ENCODE measurements at places on chromosomes 13 and 19.

DNA sequence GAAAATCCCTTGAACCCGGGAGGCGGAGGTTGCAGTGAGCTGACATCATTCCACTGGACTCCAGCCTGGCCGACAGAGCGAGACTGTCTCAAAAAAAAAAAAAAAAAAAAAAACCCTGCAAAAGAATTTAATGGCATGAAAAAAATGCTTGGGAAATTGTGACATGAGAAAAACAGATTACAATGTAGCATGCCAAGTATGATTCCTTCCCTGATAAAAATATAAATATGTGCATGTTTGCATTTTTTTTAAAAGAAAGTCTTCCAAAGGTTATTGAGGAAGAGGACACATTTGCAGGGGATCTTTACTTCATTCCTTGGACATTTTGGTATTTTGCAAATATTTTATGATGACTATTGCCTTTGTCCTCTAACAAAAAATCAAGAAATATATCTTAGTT, 14.5 kb upstream of the ZBTB32 start:
- no peak for DNase-seq

- DNase-seq, result no peak
Measured at GRCh38 chr19:17473041-17473440, 2.7 kb downstream of the SLC27A1 start.

GRCh38 chr19:33390101-33390907, 16.8 kb downstream of the CEBPG start:
- no peak for DNase-seq

GRCh38 chr13:39881887-39882286, 226.4 kb downstream of the COG6 start:
- DNase-seq, result no peak

DNA sequence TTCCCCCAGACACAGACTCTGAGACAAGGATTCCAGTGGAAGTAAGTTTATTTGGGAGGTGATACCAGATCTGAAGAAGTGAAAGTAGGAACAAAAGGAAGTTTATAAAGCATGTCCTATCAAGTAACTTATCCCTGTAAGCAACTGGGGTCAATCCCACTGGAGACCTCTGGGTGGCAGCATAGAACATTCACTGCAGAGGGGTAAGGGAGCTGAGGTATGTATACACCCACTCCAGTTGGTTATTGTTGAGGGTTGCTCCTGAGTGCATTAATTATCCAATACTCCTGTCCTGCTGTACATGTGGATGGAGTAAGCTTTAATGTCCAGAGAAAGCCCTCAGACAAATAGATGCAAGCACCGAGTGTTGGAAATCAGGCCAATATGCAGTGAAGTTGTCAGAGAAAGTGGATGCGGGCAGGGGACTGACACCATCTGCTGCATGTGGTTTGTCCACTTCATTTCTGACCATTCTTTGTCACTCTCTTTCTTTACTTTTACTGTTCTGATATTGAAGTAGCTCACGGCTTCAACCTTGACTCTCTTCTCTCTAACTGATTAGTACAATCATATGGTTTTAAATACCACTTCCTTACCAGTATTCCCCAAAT, 46.7 kb downstream of the NOTCH3 start:
- DNase-seq, result no peak

DNA sequence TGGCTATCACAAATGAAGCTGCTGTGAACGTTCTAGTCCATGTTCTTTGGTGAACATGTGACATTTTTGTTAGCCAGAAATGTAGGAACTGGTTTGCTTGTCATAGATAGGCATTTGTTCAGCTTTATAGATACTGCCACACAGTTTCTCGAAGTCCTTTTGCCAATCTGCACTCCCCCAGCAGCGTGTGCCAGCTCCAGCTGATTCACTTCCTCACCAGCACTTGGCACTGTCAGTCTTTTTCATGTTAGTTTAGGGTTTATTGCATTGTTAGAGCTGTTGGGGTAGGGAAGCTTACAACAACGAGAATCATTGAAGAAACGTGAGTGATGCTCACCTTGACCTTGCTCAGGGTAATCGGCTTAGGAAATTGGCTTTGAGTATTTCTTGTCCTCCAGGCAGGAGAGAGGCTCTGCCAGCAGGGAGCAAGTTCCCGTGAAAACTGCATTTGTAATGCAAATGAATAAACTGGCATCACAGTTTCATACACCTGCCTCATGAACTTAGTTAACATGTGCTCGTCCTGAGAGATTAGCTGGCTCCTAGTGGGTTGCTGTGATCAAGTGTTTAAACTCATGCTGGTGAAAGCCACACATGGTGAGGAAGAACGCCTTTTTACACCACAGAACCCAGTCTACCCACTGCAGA, 83.9 kb downstream of the ING1 start:
- no peak for DNase-seq

- no peak for DNase-seq
Measured at GRCh38 chr13:21018220-21018619, 43.2 kb downstream of the LATS2 start.

DNA sequence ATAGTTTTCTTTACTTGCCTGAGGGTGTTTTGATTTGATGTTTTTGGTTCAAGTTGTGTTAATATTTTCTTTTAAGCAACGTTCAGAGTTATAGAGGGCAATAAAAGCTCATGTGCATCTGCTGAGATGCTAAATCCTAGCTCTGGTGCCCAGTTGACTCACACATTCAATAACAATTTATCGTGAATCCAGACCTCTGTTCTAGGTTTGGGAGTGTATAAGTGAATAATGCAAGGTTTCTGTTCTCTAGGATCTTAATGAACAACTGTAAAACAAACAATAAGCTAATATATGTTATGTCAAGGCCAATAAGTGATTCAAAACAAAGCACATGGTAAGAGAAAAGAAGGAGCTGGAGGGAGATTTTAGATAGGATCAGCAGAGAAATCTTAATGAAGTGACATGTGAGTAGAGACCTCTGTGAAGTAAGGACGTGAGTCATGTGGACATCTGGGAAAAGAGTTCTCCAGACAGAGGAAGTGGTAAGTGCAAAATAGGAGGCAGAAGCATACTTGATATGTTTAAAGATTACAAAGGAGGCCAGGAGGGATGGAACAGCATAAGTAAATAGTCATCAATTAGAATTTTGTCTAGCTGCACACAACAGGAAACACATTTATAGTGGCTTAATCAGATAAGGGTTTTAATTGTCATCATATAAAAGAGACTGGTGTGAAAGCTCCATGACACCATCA, 278.5 kb upstream of the HTR2A start:
- DNase-seq, result no peak

GRCh38 chr13:78603240-78603957, at the start of gene POU4F1:
Gene POU4F1, minus strand, starts transcription at chr13:78603552. Its CDS starts 226 bp downstream, at chr13:78603326.
- no peak for DNase-seq
